Right renal cortex interstitium (tissue), 3 donors: ENCODE measurements at places on chromosomes 13 and 19. TPM values are rescaled to one million over a fixed set of nuclear protein-coding genes. Genes with fewer than 3 reads are reported as not detected.

GRCh38 chr19:45117167-45117594 lies 24.2 kb downstream of the PPP1R37 start:
- no peak for DNase-seq

ZSCAN1 gene
- polyA plus RNA-seq = 2.0 TPM

COL4A2 gene
- polyA plus RNA-seq = 384 TPM

- DNase-seq = no peak
These were observed 799 bp downstream of the NR1H2 start for GRCh38 chr19:50377051-50377461.

DAPK3 gene
- 37.3 TPM for polyA plus RNA-seq

CYP4F2 gene
- polyA plus RNA-seq = 0.41 TPM

GRCh38 chr19:3778104-3778867 lies 6.3 kb upstream of the RAX2 start:
- no peak for DNase-seq

- no peak for DNase-seq
These were observed 723.2 kb downstream of the PCDH9 start for GRCh38 chr13:66506979-66507378.

LILRA5 gene
- polyA plus RNA-seq = 0.62 TPM

DNA sequence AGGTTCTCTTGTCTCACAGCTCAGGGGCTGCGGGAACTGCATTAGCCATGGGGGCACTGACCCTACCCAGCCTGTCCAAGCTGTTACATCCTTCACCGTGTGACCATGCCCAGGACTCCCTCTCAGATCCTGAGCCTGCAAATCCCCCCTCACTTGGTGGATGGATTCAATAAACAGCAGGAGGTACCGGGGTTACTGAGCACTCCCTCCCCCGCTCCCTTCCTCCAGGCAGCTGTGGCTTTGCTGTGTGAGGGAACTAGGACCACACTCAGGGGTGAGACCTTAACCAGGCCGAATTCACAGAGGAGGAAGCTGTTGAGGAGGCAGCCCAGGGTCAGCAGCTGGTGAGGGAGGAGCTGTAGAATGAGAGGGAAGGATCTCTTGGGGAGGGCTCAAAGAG lies 27.0 kb upstream of the CEACAM1 start:
- DNase-seq = no peak

DNA sequence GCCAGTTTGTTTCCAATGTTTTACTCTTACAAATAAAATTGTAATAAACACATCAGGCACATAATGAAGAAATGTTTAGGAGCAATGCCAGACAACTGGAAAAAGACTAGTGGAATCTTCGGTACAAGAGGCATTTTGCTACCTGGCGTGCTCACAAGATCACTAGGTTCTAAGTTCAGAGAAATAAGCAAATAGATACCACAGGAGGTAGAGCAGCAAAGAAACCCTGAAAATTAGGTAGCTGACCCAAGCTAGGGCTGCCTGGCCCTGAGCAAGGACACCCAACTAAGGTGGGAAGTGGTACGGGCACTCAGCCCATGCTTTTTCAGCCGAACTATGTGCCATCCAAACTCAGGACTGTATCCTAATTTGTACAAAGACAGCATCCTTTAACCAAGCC lies 32.2 kb upstream of the TPP2 start:
- no peak for DNase-seq

ZNF345 gene
- polyA plus RNA-seq = 13.5 TPM
